ENCODE measurements at places on chromosomes 4 and X. TPM values are rescaled to one million over a fixed set of nuclear protein-coding genes. Genes with fewer than 3 reads are reported as not detected.

TRIM60 gene
- total RNA-seq = not detected

- no peaks in the 10 kb centered on the region for H3K4me1 ChIP-seq
- H3K4me3 ChIP-seq = no peak overlapping the region
- no peak for DNase-seq
These were observed 32.6 kb downstream of the BEND4 start for GRCh38 chr4:42119886-42120285.

GYG2 gene
- total RNA-seq = 0.43 TPM

TDO2 gene
- total RNA-seq = not detected

- H3K27ac ChIP-seq = no peak overlapping the region
- H3K4me1 ChIP-seq = no peaks in the 10 kb centered on the region
- no peaks in the 10 kb centered on the region for H3K36me3 ChIP-seq
- no peak overlapping the region for H3K4me3 ChIP-seq
These were observed 582.7 kb upstream of the AADAT start for GRCh38 chr4:170672381-170672965.

DNA sequence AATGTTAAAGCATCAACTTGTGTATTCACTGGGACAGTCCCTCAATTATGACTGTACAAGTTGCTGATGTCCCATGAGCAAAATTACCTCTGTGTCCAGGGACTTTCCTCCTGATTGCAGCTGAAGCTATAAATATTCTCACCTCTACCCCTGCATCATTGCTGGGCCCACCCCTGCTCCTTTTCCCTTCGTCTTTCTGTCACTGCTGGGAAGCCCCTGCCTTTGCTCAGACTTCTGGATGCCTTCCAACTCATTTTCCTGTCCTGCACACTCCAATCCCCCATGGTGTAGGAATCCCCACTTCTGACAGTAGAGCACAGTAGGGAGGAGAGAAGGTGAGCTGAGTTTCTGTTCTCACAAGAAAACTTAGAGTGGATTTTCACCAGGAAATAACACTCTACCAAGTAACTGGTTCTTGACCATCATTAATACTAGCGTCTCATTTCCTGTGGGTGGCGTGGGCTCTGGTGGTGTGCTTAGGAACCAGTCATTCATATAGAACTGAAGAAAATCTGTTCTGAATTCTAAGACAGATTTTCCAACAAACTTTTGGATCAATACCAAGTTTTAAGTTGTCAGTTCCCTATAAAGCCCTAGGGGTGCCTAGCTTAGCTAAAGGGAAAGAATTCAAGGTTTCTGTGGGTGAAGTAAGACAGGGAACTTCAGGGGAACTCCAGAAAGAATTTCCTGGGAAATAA is 136.2 kb upstream of the MED14 start:
- H3K27me3 ChIP-seq = no peaks in the 10 kb centered on the region
- H3K4me1 ChIP-seq = peaks cover 15% of the 10 kb centered on the region
- H3K27ac ChIP-seq = no peak overlapping the region
- H3K36me3 ChIP-seq = no peaks in the 10 kb centered on the region

GRCh38 chr4:119136546-119136945 is 914 bp downstream of the MYOZ2 start:
- DNase-seq = peak; percentile 36
- H3K4me3 ChIP-seq = no peak overlapping the region
- H3K36me3 ChIP-seq = no peaks in the 10 kb centered on the region
- H3K27me3 ChIP-seq = no peaks in the 10 kb centered on the region

- no peak overlapping the region for H3K4me3 ChIP-seq
- no peaks in the 10 kb centered on the region for H3K4me1 ChIP-seq
- DNase-seq = no peak
- no peak overlapping the region for H3K27ac ChIP-seq
These were observed 1286.9 kb downstream of the ADGRL3 start for GRCh38 chr4:62487016-62487415.

DNA sequence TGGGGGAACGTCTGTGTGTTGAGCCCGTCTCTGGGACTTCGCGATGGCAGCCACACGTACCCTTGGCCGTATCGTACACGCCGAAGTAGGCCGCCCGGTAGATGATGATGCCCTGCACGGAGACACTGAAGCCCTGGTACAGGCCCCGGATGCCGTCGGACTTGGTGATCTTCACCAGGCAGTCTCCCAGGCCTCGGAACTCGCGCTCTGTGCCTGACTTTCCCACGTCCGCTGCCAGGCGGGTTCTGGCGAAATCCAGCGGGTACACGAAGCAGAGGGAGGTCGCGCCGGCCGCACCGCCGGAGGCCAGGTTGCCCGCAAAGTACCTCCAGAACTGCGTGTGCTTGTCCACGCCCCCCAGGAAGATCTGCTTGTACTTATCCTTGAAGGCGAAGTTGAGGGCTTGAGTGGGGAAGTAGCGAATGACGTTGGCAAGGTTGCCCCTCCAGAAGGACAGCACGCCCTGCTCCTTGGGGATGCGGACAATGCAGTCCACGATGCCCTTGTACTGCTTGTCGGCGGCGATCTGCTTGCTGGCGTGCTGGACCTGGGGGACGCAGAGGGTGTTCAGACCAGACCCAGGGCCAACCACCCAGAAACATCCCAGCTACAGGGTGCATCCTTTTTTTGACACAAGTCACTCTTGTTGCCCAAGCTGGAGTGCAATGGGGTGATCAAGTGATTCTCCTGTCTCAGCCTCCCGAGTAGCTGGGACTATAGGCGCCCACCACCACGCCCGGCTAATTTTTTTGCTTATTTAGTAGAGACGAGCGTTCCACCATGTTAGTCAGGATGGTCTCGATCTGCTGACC is 2.5 kb downstream of the SLC25A6 start:
- no peak overlapping the region for H3K4me3 ChIP-seq
- no peak for DNase-seq
- H3K36me3 ChIP-seq = peaks cover 26% of the 10 kb centered on the region
- peaks cover 18% of the 10 kb centered on the region for H3K4me1 ChIP-seq
- H3K27me3 ChIP-seq = no peaks in the 10 kb centered on the region

CWH43 gene
- not detected for total RNA-seq

GRCh38 chr4:158203436-158203835 is 6.8 kb upstream of the TMEM144 start:
- no peak overlapping the region for H3K4me3 ChIP-seq
- no peaks in the 10 kb centered on the region for H3K27me3 ChIP-seq
- H3K27ac ChIP-seq = no peak overlapping the region
- H3K4me1 ChIP-seq = no peaks in the 10 kb centered on the region

CLDN34 gene
- not detected for total RNA-seq

- H3K27ac ChIP-seq = no peak overlapping the region
- H3K4me3 ChIP-seq = no peak overlapping the region
- DNase-seq = peak; percentile 22
- H3K36me3 ChIP-seq = no peaks in the 10 kb centered on the region
These were observed 21.1 kb downstream of the AIFM1 start for GRCh38 chrX:130144509-130144908.

DNA sequence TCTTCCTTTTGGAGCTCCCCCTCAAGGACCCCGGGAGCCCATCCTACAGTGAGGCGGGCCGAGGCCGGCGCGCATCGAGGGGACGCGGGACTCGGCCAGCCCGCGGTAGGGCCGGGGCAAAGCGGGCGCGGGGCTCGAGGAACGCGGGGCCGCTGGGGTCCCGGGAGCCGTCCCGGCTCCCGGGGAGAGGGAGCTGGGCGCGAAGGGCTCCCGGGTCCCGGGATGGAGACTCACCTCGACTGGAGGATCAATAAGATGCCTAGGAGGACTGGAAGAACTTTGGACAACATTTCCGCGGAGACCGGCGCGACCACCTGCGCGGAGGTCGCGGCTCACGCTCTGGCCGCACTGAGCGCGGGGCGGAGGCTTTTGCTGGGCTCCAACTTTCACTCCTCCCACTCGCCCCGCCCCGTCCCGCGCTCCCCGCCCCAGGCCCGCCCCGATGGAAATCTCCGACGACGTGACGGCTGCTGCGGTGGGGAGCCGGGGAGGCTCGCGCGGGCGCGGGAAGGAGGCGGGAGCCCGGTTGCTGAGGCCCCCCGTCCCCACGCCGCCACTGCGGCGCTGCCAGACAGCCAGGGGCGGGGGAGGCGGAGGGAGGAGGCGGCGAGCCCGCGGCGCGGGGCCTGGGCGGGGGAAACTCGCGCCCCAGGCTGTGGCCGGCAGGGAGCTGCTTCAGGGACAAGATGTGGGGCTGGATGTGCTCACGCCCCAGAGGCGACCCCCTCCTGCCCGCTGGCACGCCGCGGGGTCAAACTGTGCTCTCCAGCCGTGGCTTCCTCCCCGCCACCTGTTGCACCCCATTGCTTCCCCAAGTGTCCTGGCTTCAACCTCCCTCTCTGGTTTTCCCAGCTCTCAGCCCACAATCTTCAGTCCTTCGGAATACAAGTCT is at the start of gene GABRE:
Gene GABRE (minus strand): TSS at position 341 of the 892 bp plus-strand sequence. CDS start 51 bp downstream, at position 290.
- no peaks in the 10 kb centered on the region for H3K27me3 ChIP-seq
- peak; percentile 76 for DNase-seq
- H3K36me3 ChIP-seq = peaks cover 8% of the 10 kb centered on the region
- H3K4me1 ChIP-seq = peaks cover 17% of the 10 kb centered on the region

DNA sequence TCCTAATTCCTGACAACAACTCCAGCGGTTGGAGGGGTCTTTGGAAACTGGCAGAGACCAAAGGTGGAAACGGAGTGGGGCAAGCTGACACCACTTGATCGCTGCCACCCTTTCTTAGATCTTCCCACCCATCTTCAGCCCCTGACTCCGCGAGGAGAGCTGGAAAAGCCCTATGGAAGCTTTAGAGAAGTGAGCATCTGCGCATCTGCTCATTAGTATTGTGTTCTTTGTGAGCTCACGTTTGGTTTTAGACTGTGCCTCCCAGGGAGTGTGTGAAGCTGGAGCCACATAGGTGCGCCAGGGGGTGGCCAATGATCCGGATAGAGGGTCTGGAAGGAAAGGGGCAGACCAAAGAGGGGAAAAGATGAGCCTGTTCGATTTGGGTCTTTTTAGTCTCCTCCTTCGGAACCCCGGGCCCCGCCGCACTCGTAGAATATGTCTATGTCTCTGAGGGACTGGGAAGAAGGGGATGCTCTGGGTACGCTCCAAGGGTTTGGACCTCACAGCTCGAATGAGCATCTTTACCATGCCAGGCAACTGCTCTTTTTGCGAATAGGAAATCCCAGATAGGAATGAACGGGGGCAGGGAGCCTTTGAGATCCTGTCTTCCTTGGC is 578 bp upstream of the DKK2 start:
- H3K4me1 ChIP-seq = 0 out of 2 replicates have a peak, but pooled peaks cover 17% of the 10 kb centered on the region
- H3K27me3 ChIP-seq = peaks cover 29% of the 10 kb centered on the region
- no peaks in the 10 kb centered on the region for H3K36me3 ChIP-seq
- H3K27ac ChIP-seq = no peak overlapping the region

- no peaks in the 10 kb centered on the region for H3K36me3 ChIP-seq
- no peak for DNase-seq
- peaks cover 22% of the 10 kb centered on the region for H3K4me1 ChIP-seq
- H3K27me3 ChIP-seq = no peaks in the 10 kb centered on the region
These were observed 1.3 kb downstream of the TACC3 start for GRCh38 chr4:1722551-1723118.

SSX4 gene
- total RNA-seq = not detected

DNA sequence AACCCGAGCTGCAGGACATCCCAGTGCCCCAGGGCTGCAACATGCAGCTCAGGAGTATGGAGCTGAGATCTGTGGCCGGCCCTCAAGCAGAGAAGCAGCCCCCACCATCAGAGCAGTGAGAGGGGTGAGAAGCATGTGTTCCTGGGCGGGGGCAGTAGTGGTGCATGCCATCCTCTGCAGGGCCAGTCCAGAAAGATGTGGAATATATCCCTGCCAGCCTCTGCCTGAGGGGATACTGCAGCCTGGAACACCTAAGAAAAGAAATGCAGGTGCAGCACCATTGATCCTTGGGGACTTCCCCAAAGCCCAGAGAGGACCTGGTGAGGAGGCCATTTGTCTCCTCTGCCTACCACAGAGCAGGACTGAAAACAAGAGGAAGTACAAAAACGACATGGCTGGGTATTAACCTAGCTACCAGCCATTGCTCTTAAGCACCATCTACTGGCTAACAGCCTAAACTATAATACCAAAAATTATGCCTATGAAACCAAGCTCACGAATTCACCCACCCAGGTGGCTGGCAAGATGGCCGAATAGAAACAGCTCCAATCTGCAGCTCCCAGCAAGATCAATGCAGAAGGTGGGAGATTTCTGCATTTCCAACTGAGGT is 158.8 kb downstream of the ADGRA3 start:
- H3K4me3 ChIP-seq = no peak overlapping the region
- peak; percentile 63 for DNase-seq
- no peaks in the 10 kb centered on the region for H3K27me3 ChIP-seq
- H3K4me1 ChIP-seq = no peaks in the 10 kb centered on the region

DNA sequence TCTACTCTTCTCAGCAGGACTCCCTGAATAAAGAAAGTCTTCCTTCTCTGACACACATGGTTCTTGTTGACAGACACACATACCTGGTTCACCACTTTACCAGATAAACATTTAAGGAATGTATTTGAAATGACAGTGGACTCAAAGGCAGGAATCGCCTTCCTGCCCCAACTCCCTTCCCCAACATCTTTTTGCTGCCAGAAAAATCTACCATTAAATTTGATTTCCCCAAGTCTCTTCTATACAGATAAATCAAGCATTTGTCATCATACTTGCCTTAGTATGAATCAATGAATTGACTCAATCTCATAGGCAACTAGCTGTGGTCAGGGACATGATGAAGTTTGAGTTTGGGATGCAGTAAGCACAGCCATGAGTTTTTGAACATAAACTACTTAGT is 23.3 kb upstream of the ANXA5 start:
- H3K4me3 ChIP-seq = no peak overlapping the region
- no peaks in the 10 kb centered on the region for H3K36me3 ChIP-seq
- DNase-seq = peak; percentile 72
- 0 out of 2 replicates have a peak overlapping the region, but pooled peaks have one; percentile 3 for H3K27ac ChIP-seq
- no peaks in the 10 kb centered on the region for H3K27me3 ChIP-seq
- peaks cover 25% of the 10 kb centered on the region for H3K4me1 ChIP-seq

AMTN gene
- total RNA-seq = not detected

AVPR2 gene
- not detected for total RNA-seq

DCAF4L1 gene
- not detected for total RNA-seq

DNA sequence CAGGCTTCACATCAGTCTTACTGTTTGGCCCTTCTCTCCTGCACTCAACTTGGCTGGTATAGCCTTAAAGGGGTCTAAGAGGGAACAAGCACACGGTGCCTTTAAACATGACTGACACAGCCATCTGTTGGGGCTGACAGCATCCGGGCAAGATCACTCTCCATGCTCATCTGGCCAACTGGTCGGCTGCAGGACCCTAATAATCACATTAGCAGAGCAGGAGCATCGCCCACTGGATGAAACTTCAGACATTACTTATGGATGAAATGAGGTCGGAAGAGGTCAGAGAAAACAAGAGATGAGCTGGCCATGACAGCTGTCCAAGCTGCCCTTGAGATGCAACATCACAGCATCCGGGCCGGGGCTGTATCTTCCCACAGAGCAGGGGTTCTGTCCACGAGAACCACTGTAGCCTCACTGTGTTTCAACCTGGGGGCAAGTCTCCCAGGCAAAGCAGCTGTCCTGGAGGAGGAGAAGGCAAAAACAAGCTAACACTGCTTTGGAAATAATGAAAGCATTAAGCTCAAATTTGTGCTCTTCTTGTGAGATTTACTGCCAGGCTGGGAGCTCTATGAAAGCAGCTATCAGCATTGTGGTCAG is 94.4 kb upstream of the TTC29 start:
- H3K27me3 ChIP-seq = peaks cover 7% of the 10 kb centered on the region
- no peak overlapping the region for H3K27ac ChIP-seq
- no peak overlapping the region for H3K4me3 ChIP-seq
- H3K36me3 ChIP-seq = no peaks in the 10 kb centered on the region
- no peak for DNase-seq
- H3K4me1 ChIP-seq = no peaks in the 10 kb centered on the region
